ENCODE measurements at places on chromosomes 6 and 20. TPM values are rescaled to one million over a fixed set of nuclear protein-coding genes. Genes with fewer than 3 reads are reported as not detected.

KCNQ2 gene
- 0.86 TPM for total RNA-seq

SLC25A27 gene
- 25.6 TPM for total RNA-seq

CCR6 gene
- total RNA-seq = not detected

SLC17A1 gene
- total RNA-seq = not detected

SLC13A3 gene
- 0.57 TPM for total RNA-seq

PRPF6 gene
- total RNA-seq = 47.5 TPM

CRISP2 gene
- total RNA-seq = not detected

GPR6 gene
- total RNA-seq = not detected

SPDEF gene
- total RNA-seq = 0.19 TPM

GNAS-AS1 gene
- total RNA-seq = 0.75 TPM

TPBG gene
- total RNA-seq = 4.9 TPM

C20orf202 gene
- total RNA-seq = 0.13 TPM

PLN gene
- 2,070 TPM for total RNA-seq

TPX2 gene
- 0.78 TPM for total RNA-seq

GSTA2 gene
- not detected for total RNA-seq

RSPH9 gene
- 0.24 TPM for total RNA-seq

KCNK5 gene
- total RNA-seq = 0.19 TPM

SLC2A10 gene
- 2.7 TPM for total RNA-seq

ATP6V1G2 gene
- 2.6 TPM for total RNA-seq

GRM1 gene
- total RNA-seq = 8.5 TPM

ANKRD6 gene
- 6.5 TPM for total RNA-seq

TMEM14A gene
- total RNA-seq = 8.3 TPM

ADGRF5 gene
- 34.7 TPM for total RNA-seq

SLC24A3 gene
- total RNA-seq = 0.86 TPM

SOX18 gene
- total RNA-seq = 67.0 TPM

TFAP2A gene
- total RNA-seq = 0.54 TPM

DEFB132 gene
- not detected for total RNA-seq

GSTA3 gene
- not detected for total RNA-seq

MCHR2 gene
- not detected for total RNA-seq

KIF13A gene
- 145 TPM for total RNA-seq

SNPH gene
- 6.9 TPM for total RNA-seq

C6orf141 gene
- 0.38 TPM for total RNA-seq

MPC1 gene
- 396 TPM for total RNA-seq

SCRT2 gene
- total RNA-seq = not detected

ALDH8A1 gene
- total RNA-seq = 0.57 TPM

ZSCAN23 gene
- total RNA-seq = 1.6 TPM

GPSM3 gene
- 6.9 TPM for total RNA-seq

MAS1L gene
- total RNA-seq = not detected

STMND1 gene
- total RNA-seq = not detected

TRIM10 gene
- 0.08 TPM for total RNA-seq

KCNQ5 gene
- not detected for total RNA-seq

CPNE5 gene
- 6.7 TPM for total RNA-seq

PHACTR1 gene
- 26.2 TPM for total RNA-seq

CALHM5 gene
- 1.7 TPM for total RNA-seq

GHRH gene
- total RNA-seq = not detected
